ENCODE measurements at places on chromosomes 1 and 21.

GRCh38 chr1:206921772-206922265 is at the start of gene FCMR:
Gene FCMR, minus strand, starts transcription at chr1:206921941. Its CDS starts 87 bp downstream, at chr1:206921854.
- DNase-seq: no peak

DNA sequence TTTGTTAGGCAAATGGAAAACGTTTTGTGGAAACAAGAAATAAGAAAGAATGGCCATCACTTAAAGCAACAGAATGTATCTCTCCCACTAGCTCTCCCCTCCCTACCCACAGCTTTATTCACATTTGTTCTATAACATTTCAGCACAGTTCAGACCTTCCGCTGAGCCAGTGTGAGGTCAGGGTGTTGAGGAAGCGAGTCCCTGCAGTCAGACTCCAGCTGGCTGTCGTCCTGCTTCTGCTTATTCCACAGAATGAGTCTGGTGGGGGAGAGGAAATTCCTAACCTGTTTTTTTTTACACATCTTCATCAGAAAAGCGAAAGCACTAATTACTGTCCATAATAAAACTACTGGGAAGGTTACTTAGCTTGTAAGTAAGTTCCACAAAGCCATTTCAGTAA is 39.0 kb downstream of the MRPL39 start:
- no peak for DNase-seq

- no peak for DNase-seq
Measured at GRCh38 chr1:9630331-9631111, 21.0 kb upstream of the PIK3CD start.

DNA sequence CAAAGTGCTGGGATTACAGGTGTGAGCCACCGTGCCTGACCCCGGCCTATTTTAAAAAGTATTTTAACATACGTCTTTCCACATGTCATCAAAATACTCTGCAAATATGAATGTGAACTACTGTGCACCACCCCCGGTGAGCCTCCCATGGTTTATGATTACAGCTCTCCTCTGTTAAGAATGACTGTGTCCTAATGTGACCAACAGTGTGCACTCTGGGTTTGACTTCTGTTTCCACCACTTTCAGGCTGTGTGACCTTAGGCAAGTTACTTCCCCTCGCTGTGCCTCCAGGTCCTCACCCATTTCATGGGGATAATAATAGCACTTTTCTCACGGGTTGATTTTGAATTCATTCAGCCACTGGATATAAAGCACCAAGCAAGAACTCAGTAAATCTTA is 14.7 kb downstream of the AMPD2 start:
- no peak for DNase-seq

DNA sequence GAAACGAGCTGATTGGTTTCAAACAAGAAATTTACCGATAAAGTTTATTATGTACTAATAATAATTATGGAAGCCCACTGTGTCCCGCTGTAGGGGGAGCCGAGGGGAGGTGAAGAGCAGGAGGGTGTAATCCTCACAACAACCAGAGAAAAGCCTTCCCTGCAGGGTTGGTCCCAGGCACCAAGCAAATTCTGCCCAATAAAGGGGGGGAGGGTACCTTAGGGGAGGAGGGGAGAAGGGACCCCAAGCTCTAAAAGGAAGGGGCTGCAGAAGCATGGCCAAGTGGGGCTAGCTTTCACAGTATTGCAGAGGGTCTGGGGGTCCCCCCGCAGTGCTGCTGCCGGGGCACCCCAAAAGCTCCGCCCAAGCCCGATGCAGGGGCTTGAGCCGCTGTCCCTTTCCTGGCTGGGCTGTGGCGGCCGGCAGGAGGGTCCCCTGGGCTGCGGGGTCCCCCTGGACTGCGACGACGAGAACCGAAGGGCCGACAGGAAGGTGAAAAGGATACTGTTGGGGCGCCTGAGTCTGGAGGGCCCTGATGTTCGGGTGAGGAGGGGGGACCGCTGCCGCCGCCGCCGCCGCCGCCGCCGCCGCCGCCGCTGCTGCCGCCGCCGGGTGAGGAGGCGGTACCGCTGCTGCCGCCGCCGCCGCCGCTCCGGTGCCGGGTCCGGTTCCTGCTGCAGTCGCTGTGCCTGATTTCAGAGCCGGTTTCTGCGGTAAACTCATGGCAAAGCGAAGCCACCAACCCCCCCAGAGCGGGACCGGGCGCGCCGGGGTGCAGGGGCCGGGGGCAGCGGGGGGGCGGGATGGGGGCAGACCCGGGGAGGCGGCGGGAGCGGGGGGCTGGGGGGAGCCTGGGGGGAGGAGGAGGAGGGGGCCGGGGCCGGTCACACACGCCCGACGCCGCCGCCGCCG is 771 bp downstream of the EIF4G3 start:
- DNase-seq: peak; percentile 34

DNA sequence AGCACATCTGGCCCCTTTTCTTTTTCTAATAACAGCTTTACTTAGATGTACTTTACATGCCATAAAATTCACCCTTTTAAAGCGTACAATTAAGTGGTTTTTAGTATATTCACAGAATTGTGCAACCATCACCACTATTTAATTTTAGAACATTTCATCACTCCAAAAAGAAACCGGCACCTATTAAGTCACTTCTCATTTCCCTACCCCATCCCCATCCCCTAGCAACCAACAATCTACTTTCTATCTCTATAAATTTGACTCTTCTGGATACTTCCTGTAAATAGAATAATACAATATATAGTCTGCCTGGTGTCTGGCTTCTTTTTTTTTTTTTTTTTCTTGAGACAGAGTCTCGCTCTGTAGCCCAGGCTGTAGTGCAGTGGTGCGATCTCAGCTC is 59.5 kb upstream of the ENAH start:
- no peak for DNase-seq

- DNase-seq: no peak
Measured at GRCh38 chr1:241968611-241969010, 11.0 kb downstream of the BECN2 start.

DNA sequence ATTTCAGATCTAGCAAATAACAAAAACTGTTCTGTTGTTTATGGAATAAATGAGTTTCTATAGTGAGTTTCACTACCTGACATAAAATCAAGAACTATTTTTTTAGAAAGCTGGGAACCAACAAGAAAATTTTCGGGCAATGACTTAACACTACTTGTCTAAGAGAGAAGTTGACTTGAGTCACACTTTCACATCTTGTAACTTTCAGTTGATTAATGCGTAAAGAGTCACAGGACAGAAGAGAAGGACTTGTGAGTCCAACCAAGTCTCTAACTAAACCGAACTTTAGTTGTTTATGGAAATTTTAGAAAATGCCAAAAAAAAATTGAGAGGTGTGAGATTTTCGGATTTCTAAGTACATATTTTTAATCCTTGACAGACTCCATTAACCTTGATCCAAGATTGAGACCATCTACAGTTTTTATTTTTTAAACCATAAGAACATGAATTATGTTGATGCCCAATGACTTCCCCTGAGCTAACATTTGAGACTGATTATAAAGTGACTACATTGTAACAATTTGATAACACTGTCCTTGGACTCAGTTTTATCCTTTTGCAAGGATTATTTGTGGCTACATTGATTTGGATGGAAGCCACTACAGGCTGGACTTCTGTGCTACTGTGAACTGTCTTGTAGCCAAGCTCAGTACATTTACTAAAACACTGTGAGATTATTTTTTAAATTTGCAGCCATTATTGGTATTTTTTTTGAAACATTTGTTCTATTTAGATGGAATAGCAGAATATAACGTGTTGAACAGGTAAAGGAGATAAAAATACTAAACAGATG is 284.0 kb downstream of the PTPRC start:
- no peak for DNase-seq

DNA sequence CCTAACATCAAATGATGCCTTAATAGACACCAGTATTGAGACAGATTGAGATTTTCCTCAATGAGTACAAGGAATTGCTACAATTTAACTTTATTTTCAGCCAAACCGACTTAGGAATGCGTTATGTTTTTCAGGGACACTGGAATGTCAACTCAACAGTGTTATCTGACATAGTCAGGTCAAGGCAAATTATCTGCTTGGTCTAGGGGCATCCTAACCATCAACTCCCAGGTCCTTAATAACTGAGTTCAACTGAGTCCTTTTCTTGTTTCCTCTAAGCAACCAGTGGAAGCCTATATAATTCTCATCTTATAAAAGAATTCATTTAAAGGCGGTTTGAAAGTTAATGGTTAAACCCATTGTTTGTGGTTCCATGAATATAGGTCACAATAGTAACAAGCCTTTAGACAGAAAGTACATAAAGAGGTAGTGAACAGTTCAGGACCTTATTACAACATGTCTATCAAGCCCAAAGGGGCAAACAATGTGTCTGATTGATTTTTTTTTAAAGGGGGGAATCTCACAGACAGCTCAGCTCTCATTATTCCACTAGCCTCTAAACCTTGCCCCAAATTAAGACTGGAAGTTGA is 32.3 kb upstream of the NR5A2 start:
- DNase-seq: no peak

GRCh38 chr1:205929496-205930194 is 13.6 kb downstream of the SLC26A9 start:
- no peak for DNase-seq

DNA sequence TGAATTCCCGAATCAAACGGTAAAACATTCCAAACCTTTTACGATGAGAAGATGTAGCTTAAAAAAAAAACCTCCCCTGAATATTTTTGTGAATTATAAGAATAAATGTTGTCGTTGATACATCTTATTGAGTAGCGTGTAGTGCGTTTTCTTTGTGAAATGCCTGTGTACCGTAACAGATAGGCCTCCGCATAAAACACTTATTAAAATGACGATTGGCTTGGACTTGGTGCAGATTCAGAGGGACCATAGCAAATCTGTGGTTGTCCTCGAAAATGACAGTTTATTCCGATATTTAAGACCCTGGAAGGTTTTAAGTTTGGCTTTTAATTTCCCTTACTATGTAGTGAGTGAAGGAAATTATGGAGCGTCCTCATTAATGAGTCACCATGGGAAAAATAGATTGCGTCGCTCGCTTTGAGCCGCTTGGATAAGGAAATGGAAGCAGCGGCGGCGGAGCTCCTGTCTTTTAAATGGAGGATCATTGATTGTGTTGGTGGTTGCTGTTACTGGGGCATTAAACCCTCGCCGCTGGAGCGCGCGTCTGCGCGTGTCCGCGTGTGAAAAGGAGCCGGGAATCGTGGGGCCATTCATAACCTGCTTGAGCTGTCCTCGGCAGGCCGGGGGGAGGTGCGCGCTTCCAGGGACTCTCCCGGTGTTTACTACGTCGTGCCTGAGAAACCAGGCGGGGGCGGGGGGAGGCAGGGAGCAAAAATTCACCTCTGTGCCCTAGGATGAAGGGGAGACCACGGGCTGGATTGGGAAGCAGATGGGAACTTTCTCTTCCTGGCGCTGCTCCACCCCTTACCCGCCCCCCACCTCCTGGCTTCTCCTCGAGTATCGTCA is 1.6 kb downstream of the SPEN start:
- peak; percentile 44 for DNase-seq

DNA sequence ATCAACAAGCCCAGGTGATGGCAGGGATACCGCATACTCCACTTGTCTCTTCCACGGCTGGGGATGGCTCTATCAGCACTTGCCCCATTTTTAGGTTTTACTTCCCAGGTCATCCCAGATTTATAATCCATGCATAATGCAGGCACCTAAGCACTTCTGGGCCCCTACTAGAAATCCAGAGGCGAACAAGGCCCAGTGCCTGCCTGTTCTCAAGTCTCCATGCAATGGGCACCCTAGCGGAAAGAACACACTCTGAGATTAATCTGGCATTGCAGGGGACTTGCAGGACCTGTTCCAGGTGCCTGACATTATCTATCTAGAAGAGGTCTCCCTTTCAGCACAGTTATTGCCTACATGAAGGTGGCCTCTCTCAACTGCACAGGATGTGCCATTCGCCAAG is 39.8 kb downstream of the HIVEP3 start:
- no peak for DNase-seq

GRCh38 chr1:66684353-66684752 is 67.9 kb upstream of the DYNLT5 start:
- DNase-seq: no peak

DNA sequence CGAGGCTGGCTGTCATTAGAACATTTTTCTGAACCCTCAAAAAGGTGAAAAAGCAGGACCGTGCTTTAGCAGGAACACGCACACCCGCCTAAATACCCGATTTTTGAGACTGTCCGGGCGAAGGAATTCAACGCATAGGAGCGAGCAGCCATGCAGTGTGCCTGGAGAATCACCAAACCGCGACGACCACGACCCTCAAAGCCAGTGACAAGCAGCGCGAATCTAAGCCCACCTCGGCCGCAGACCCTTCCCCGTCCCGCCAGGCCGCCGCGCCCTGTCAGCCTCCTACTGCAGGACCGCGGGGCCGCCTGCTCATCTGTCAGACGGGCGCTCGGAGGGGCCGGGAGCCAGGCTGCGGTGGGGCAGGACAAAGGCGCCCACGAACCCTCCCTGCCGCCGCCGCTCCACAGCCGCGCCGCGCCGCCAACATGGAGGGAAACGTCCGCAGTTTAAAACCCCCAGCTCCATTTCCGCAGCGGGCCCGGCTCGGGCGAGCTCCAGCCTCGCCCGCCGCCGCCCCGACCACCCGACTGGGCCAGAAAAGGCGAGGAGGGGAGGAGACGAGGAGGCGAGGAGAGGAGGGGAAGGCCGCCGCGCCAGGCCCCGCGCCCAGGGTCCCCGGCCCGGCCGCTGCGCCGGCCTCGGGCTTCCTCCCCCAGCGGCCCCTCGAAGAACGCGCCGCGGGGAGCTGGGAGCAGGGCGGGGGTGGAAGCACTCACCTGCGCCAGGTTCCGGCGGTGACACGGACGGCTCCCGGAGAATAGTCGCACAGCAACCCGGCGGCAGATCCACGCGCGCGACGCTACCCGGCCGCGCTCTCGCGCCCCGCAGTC is at the start of gene LBR:
TSS of gene LBR (minus strand) at position 804 of the 833 bp plus-strand sequence. CDS start 3,963 bp downstream, outside the sequence.
- DNase-seq: no peak

GRCh38 chr1:23475134-23475628 is 8.8 kb downstream of the ASAP3 start:
- DNase-seq: no peak

DNA sequence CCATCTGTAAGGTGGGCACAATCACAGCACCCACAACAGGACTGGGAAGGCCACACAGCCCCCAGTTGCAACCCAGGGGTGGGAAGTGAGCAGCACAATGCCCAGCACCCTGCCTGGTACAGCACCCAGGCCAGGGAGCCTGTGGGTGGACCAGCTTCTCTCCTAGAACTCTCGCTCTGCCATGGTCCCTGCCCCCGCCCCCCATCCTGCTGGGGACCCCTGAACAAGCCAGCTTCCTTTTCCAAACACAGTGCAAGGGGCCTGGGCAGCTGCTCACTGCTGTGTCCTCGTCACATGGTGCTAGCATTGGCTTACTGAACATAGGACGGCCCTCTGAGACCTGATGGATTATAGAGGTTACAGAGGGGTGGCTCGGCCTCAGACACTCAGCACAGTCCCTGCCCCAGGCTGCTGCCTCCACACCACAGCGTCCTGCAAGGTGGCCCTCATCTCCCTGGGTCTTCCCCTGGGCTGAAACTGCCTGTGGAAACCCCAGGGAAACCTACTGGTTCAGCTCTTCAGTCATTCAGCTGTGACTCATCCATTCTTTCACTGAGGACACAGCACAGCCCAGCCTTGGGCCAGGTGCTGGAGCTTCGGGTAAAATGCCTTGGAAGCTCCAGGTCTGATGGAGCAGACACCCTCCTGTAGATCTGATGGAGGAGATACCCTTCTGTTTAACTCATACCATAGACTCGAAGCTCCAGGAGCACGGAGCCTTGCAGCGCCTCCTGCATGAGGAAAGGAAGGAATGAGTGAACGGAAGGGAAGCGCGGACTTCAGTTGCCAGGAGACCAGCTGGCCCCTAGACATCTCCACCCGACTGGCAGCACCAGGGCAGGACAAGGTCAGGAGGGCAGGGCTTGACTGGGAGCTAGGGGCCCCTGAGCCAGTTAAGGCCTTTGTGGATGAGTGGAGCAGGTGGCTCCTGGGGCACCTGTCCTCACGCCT is 8.1 kb upstream of the PRDM16 start:
- DNase-seq: no peak

All from activated CD4-positive, alpha-beta T cell treated with anti-CD3 and anti-CD28 coated beads, Interleukin-2, amount 50 U/mL, for 24 hours (primary cell).